Stimulated activated CD4-positive, alpha-beta T cell treated with anti-CD3 and anti-CD28 coated beads, TNF-alpha, amount 100 ng/mL, for 1 hour (primary cell): ENCODE measurements at places on chromosomes 2 and 18.
A peak's percentile ranks its signal among the peaks of the same experiment; 100 is the strongest.

GRCh38 chr2:239979243-239980023 lies 45.7 kb downstream of the NDUFA10 start:
- DNase-seq, result no peak

GRCh38 chr2:209591021-209591420 lies 167.2 kb downstream of the MAP2 start:
- DNase-seq, result no peak

- DNase-seq, result no peak
These were observed 71.2 kb downstream of the BCL11A start for GRCh38 chr2:60482222-60482621.

GRCh38 chr2:97691166-97691565 lies 21.7 kb downstream of the C2orf92 start:
- DNase-seq, result no peak

DNA sequence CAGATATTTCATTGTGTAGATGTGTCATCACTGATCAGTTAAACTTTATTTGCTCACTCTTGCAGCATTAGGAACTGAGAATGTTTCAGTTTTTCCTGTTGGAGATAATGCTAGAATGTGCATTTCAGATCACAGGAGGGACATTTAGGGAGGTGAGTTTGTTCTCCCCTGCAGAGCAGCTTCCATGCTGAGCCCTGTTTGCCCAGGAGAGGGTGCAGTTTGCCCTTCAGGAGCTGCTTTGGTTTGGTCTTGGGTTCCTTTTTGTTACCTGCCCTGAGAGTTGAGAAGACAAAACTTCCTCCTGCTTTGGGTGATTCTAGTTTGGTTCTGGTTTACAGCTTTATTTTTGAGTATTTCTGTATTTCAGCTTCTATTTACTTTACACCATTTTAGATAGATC lies 49.9 kb downstream of the DGKD start:
- peak; percentile 51 for DNase-seq

- no peak for DNase-seq
These were observed 5.6 kb downstream of the PLCL1 start for GRCh38 chr2:197810016-197810415.

DNA sequence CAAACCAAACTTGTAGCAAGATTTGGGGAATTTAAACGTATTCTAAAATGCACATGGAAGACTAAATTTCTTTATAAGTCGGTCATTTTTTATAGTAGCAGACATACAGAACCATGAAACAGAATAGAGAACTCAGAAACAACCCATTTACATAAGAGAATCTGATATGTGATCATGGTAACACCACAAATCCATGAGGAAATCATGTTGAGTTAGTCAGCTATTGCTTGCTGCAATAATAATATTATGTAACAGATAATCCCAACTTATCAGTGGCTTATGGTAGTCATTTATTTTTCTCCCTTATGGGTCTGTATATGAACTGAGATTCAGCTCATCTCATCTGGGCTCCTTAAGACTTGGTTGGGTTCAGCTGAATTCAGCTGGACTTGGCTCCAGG lies 103.4 kb upstream of the SERTAD2 start:
- no peak for DNase-seq

- no peak for DNase-seq
These were observed 6.4 kb downstream of the BAZ2B start for GRCh38 chr2:159609811-159610549.
